NAMALWA (cell line): ENCODE measurements at places on chromosomes 7 and 10.

GRCh38 chr10:132516771-132517725 is 20.5 kb upstream of the INPP5A start:
- no peak for DNase-seq

- no peak for DNase-seq
Measured at GRCh38 chr10:132417257-132417910, 20.4 kb downstream of the PWWP2B start.

DNA sequence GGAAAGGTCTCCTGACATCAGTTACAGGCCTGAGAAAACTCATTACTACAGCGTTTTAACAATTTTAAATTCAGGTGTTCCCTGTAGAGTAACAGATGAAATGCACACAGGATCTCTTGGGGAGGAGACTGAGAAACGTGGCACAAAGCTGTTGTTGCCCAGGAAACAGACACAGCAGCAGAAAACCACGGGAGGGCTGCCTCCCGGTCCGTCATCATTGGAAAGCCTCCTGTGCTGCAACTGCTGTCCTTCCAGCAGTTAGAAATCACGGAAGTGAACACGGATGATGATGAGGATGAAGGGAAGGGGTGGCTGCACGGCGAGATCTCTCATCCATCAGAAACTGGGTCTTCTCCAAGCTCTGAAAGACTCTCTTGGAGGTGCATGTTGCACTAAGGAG is 94.6 kb upstream of the RNF32 start:
- no peak for DNase-seq

- no peak for DNase-seq
Measured at GRCh38 chr10:124283949-124284250, 134.8 kb downstream of the OAT start.

DNA sequence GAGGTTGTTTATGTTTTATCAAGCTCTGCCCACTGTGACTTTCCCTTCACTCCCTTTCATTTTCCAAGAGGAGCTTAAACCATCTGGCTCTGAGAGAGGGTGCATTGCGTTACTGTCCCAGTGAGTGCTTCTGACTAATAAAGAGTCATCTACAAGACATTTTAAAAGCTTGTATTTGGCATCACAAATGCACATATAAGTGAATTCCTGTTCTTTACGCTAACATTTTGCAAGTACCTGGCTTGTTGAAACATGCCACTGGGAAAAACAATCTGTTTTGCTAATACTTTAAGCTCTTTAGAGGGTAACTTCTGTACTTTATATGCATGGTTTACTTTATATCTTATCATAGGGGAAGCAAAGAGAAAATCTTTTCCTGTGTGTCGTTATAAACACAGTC is 534.6 kb upstream of the POM121L12 start:
- peak; percentile 62 for DNase-seq

GRCh38 chr7:4343272-4344247 is 338.5 kb upstream of the FOXK1 start:
- DNase-seq, result no peak

GRCh38 chr7:22858640-22859561 is 36.3 kb upstream of the TOMM7 start:
- no peak for DNase-seq

GRCh38 chr10:122729126-122729525 is 29.5 kb upstream of the C10orf120 start:
- no peak for DNase-seq

DNA sequence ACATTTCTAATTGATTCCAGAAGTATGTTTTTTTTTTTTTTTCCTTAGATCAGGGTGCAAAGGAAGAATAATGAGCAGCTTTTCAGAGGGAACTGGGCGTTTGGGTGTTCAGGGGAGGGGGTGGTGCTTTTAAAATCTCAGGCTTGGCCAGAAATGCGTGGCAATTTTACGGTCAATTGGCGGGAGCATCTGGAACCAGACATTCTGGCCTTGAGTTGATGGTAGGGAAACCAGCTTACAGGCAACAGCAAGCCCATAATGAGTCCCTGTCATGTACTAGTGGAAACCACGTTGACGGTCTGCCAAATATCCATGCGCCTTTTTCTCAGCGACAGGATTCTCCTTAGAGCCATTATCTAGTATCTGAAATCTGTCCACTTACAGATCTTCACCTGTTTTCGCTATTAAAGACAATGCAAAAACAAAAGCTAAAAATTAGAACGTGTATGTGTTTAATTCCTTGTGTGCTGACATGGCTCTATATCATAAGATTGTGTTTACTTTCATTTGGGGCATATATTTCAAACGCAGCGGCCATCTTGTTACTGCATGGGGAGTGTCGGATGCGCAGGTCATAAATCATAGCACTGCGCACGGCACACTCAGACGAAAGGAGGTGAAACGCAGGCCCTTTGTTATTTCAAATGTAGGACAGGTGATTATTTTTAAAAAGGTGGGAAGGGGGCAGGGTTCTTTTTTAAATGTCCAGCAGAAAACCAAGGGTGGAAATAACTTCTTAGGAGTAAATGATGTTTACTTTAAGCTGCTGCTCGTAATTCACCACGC is 209.2 kb downstream of the AGMO start:
- no peak for DNase-seq

DNA sequence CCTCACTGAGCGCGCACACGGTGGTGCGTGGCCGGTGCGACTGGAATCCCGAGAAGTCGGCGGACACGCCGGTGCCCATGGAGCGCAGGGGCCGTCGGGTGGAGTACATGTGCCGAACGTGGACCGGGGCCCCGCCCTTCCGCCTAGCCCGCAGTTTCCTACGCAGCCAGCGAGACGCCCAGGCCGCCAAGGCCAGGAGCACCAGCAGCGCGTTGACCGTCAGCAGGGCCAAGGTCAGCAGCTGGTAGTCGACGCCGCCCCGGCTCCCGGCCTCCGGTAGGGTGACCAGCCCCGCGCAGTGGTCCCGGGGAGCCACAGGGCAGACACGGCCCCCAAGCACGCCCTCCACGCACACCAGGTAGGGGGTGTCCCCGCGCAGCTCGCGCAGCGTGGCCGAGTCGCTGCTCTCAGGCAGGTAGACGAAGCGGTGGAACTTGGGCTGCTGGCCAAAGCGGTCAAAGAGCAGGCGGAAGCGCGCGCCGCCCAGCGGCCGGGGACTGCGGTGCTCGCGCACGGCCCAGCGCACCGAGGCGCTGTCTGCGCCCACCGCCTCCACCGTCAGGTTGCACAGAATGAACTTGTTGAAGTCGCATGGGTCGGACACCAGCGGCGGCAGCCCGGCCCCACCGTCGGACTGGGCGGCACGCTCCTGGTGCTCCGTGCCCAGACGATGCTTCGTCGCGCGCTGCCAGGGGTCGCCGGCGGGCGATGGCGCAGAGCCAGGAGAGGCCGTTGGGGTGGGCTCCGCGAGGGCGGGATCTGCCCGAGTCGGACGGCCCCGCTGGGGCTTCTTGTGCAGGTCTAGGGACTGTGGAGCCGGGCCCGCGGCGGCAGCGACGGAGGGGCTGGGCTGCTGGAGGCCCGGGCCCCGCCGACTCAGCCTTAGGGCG is 2.2 kb downstream of the TRIL start:
- no peak for DNase-seq

- no peak for DNase-seq
Measured at GRCh38 chr10:19719284-19719683, 96.9 kb upstream of the PLXDC2 start.

GRCh38 chr7:64999165-65000004 is 7.1 kb downstream of the ERV3-1 start:
- peak; percentile 76 for DNase-seq

DNA sequence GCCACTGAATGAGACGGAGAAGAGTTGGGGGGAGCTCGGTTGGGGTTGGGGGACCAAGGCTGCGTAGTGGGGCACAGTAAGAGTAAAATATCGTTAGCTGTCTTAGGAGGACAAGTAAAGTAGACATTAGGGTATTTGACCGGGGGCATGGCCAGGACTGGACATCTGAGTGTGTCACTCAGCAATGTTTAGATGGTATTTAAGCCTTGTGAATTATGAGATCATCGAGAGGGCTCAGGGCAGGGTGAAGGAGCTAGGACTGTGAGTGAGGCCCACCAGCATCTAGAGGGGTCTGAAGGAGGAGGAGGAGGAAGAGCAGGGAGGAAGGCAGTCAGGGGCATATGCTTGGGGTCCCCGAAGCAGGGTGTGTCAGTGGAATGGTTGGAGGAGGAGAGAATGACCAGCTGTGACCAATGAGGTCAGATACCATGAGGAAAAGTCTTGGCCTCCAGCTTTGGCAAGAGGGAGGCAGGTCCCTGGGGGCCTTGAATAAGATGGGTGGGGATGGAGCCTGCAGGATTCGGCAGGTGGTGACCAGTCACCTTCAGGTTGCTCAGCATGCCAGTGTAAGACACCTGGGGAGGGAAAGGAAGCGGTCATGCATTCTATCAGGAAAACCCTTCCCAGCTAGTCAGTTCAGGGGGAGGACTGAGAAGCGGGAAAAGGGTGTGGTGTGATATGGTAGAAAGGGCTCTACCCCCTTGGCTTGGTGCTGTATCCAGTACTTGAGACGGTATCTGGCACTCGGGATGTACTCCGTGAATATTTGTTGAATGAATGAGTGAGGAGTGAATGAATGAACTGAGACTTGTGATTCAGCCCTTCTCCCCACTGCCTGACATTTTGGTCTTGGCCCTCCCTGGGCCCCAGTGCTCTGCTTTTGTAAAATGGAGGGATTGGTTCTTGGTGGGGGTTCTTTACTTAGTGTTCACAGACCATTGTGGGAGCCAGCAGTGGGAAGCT is 34.8 kb upstream of the SH2D4B start:
- DNase-seq, result no peak

DNA sequence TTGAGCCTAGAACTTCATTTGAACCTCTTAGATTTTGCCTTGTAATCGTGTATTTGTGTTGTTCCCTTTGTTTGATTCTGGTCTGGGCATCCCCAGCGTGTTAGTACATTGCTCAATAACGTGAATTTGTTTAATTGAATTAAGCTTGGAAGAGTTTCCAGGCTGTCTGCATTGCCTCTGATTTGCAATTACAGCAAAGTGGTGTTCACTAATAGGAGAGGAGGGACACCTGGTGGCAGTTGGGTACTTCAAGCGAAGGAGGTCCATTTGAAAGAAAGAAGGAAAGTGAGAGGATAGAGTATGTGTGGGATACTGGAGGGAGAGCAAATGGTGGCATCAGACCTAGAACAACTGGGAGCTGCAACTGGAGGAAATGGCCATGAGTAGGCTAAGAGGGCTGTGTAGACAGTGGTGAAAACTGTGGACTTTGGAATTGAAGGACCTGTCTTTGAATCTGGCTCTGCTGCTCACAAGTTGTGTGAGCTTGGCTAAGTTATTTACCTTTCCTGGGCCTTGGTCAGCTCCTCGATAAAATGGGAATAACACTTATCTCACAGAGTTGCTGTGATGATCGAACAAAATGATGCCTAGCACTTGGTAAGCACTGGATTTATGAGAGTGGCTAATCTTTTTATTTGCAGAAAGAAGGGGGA is 15.1 kb downstream of the LSMEM1 start:
- peak; percentile 77 for DNase-seq

- no peak for DNase-seq
Measured at GRCh38 chr10:49365675-49366415, 30.0 kb downstream of the DRGX start.

DNA sequence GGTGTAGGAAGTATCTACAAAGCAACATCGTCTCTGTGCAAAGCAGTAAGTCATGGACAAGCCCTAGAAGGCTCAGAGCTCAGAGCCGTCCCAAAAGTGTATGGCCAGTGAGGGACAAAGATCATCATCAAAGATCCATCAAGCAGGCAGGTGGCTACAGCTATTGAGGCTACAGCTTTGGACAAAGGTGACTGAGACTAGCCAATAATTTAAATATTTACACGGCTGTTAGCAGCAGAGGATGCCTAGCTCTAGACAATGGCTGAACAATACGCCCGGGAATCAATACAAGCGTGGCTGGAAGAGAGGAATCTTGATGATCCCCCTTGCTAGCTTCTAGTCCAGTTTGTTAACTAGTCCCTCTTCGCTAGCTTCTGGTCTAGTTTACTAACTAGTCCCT is 17.9 kb downstream of the NMT2 start:
- no peak for DNase-seq

GRCh38 chr7:92155108-92155739 is 20.9 kb upstream of the CYP51A1 start:
- no peak for DNase-seq

- DNase-seq, result no peak
Measured at GRCh38 chr10:127887541-127888415, 5.0 kb downstream of the CLRN3 start.

DNA sequence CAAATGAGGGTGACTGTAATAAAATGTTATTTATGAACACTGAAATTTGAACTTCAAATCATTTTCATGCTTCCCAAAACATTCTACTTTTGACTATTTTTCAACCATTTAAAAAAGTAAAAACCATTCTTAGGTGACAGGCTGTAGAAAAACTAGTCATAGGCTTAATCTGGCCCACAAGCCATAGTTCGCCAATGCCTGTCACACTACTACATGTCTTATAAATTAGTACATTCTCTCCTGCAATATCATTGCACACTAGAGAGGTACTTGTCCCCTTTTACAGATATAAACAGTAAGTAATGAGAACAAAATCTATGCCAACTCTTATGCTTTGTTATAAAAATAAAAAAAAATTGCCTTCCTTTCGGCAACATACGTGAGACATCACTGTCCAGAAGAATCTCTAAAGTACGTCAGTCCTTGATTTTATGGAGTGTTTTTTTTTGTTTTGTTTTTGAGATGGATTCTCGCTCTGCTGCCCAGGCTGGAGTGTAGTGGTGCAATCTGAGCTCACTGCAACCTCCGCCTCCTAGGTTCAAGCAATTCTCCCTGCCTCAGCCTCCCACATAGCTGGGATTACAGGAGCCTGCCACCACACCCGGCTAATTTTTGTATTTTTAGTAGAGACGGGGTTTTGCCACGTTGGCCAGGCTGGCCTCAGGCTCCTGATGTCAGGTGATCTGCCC is 23.2 kb downstream of the UPF2 start:
- no peak for DNase-seq

GRCh38 chr7:70047384-70047783 is 449.1 kb downstream of the AUTS2 start:
- no peak for DNase-seq

DNA sequence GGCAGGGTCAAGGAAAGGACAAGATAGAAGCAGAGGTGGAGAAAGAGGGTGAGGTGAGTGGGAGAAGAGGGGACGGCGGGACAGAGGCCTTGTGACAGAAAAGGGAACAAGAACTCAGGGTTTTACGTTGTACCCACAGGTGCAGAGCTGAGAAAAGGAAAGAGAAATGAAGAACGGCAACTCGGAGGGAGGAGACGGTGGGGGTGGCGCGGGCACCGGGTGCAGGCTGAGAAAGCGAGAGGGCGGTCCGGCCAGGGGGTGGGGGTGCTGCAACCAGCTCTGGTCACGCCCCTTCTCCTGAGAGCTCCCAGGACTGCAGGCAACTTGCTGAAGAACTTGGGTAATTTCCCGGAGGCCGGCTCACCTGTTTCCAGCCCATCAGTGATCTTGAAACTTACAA is 65.3 kb downstream of the CARD11 start:
- DNase-seq, result peak; percentile 91
